Activated CD8-positive, alpha-beta T cell treated with anti-CD3 and anti-CD28 coated beads for 36 hours (primary cell): ENCODE measurements at places on chromosomes 5 and 9. TPM values are rescaled to one million over a fixed set of nuclear protein-coding genes. Genes with fewer than 3 reads are reported as not detected.

Gene ZNF483
- total RNA-seq = 2.8 TPM

GRCh38 chr9:2195211-2195610 is 180.1 kb downstream of the SMARCA2 start:
- no peak for DNase-seq
- H3K36me3 ChIP-seq = peaks cover 77% of the 10 kb centered on the region
- peaks cover 27% of the 10 kb centered on the region for H3K4me1 ChIP-seq
- H3K27ac ChIP-seq = no peak overlapping the region
- no peaks in the 10 kb centered on the region for H3K27me3 ChIP-seq
- H3K4me3 ChIP-seq = no peak overlapping the region

GRCh38 chr5:8396756-8397155 is 527.8 kb downstream of the MTRR start:
- H3K27ac ChIP-seq = no peak overlapping the region
- H3K27me3 ChIP-seq = no peaks in the 10 kb centered on the region
- no peaks in the 10 kb centered on the region for H3K4me1 ChIP-seq
- no peaks in the 10 kb centered on the region for H3K36me3 ChIP-seq

- no peaks in the 10 kb centered on the region for H3K36me3 ChIP-seq
- peak; percentile 33 for DNase-seq
- peak overlapping the region; percentile 60 for H3K4me3 ChIP-seq
- peaks cover 16% of the 10 kb centered on the region for H3K4me1 ChIP-seq
- peaks cover 31% of the 10 kb centered on the region for H3K27me3 ChIP-seq
Measured at GRCh38 chr9:76691517-76692313, 72.5 kb upstream of the PCA3 start.

Gene UNC5A
- total RNA-seq = not detected

Gene CAPSL
- 0.43 TPM for total RNA-seq

DNA sequence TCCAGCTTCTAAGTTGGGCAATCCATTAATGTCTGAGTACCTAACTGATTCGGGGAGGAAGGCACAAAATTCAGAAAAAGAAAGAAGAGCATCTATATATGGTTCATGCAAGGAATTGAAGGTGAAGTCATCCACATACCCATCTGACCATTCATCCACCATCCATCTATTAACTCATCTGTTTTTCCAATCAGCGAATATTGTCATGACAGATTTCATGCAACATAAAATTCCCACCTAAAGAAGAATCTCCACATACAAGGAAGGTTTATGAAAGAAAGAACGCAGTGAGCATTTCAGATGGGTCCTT is 164.7 kb downstream of the GRIA1 start:
- no peak overlapping the region for H3K27ac ChIP-seq
- DNase-seq = no peak
- peaks cover 2% of the 10 kb centered on the region for H3K27me3 ChIP-seq
- no peaks in the 10 kb centered on the region for H3K36me3 ChIP-seq
- no peaks in the 10 kb centered on the region for H3K4me1 ChIP-seq

GRCh38 chr9:92749071-92749933 is 15.3 kb downstream of the BICD2 start:
- peaks cover 7% of the 10 kb centered on the region for H3K36me3 ChIP-seq
- peaks cover 67% of the 10 kb centered on the region for H3K4me1 ChIP-seq
- no peaks in the 10 kb centered on the region for H3K27me3 ChIP-seq
- no peak overlapping the region for H3K27ac ChIP-seq

DNA sequence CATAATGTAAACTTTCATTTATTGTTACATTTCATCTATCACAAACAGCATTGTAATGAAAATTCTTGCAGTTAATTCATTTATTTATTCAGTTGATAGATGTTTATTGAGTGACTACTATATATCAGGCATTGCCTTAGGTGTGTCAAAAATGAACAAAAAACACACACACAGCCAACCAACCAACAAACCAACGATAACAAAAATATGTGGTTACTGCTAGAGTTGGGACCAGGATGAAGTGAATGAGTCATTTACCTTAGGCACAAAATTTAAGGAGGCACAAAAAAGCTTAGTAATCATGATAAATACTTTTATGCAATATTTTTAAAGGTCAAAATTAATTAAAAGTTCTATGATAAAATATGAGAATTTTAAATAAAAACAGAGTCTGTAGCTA is 223.4 kb downstream of the CSNK1G3 start:
- no peak overlapping the region for H3K4me3 ChIP-seq
- H3K36me3 ChIP-seq = no peaks in the 10 kb centered on the region
- H3K27ac ChIP-seq = no peak overlapping the region
- H3K4me1 ChIP-seq = no peaks in the 10 kb centered on the region
- no peaks in the 10 kb centered on the region for H3K27me3 ChIP-seq

Gene FAM78A
- 36.2 TPM for total RNA-seq
